ENCODE measurements at places on chromosomes 7 and 10.

GRCh38 chr7:44220358-44221112, 19.8 kb downstream of the YKT6 start:
- DNase-seq: no peak

GRCh38 chr10:90589825-90590224, 268.0 kb downstream of the HTR7 start:
- DNase-seq: no peak

DNA sequence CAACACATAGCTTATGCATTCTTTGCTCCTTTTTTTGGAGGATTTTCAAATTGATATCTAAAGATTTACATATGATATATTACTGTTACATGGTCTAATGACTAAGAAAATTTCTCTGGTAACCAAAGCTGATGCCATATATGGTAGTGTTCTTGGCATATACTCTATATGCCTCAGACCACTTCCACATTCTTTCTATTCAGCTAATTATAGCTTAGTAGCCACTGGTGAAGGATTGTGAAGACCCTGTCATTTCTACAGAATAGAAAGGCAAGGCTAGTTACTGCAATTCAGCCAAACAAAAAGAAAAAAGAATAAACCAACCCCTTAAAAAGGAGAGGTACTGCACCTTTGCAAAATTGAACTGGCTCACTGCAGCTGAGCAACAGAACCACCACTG, 3.7 kb downstream of the PURB start:
- no peak for DNase-seq

GRCh38 chr7:1054861-1055450, 10.6 kb downstream of the GPR146 start:
- peak; percentile 41 for DNase-seq

- DNase-seq: no peak
Observed at GRCh38 chr10:16737420-16737819, 79.8 kb downstream of the RSU1 start.

GRCh38 chr10:101781984-101782810, 1.0 kb downstream of the NPM3 start:
- DNase-seq: no peak

GRCh38 chr7:21671859-21672258, 129.0 kb downstream of the DNAH11 start:
- DNase-seq: no peak

DNA sequence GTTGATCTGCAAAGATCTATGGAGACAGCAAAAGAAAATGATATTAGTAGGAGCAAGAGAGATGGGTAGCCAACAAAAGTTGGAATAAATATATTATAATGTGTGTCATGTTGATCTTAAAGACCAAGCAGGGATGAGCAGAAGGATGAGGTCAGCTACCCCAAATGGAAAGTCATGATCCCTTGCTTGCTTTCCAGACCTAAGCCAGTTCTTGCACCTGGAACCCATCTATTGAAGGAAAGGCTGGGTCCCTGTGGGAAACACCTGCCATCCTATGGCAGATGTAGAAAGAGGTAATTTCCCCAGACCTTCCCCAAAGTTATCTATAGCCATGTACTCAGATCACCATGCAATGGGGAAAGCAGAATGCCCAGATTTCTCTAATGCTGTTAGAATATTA, 52.5 kb downstream of the LYZL2 start:
- no peak for DNase-seq

GRCh38 chr10:92208736-92209135, 82.1 kb downstream of the CPEB3 start:
- no peak for DNase-seq

GRCh38 chr7:2281541-2281940, 32.7 kb downstream of the SNX8 start:
- DNase-seq: no peak

DNA sequence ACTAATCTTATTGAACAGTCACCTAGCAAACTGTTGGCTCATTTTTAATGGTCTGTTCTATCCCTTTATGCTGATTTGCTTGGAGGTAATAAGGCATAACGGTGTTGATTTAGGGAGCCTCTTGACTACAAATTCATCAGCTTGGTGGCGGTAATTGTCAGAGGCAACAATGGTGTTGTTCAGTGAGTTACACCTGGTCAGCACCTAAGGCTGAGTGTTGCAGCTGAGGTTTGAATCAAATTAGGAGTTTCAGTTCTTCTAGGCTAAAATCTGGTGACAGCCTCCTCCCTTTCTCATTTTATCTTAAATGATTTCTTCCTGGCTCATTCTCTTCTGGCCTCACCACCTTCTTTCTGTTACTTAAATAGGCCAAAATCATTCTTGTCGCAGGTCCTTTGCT, 42.3 kb upstream of the SP8 start:
- no peak for DNase-seq

GRCh38 chr7:20220921-20221547, 3.9 kb upstream of the MACC1 start:
- DNase-seq: no peak

DNA sequence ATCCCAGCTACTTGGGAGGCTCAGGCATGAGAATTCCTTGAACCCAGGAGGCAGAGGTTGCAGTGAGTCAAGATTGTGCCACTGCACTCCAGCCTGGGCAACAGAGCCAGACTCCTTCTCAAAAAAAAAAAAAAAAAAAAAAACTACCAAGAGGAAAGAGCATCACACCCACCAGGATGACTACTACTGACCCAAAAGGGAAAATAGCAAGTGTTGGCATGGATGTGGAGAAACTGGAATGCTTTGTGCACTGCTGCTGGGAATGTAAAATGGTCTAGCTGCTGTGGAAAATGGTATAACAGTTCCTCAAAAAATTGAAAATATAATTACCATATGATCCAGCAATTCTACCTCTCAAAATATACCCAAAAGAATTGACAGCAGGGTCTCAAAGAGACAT, 7.7 kb upstream of the TIAL1 start:
- no peak for DNase-seq

GRCh38 chr10:94424714-94425337, 22.5 kb downstream of the TBC1D12 start:
- DNase-seq: no peak

DNA sequence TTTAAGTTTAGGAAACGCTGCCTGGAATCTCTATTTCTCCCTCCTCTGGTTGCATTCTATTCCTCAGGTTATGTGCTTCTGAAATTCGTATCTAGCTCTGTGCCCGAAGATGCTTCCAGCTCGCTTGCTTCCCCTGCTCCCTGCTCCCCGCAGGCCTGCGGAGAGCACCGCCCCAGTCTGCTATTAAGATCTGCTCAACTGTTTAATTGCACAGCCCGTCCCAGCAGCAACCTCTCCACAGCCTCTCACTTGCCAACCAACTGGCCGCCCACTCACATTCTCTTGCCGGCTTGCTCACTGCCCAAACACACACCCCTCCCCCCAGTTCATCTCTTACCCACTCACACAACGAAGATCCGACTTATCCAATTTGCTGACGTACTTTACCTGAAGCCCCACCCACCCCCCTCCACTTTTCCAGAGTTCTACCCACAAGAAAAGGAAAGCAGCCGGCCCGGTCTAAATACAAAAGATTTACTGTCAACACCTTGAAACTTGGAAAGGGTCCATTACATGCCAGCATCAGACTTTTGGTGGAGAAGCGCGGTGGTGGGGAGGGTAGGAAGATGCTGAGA, 167.3 kb upstream of the KLF14 start:
- no peak for DNase-seq

GRCh38 chr10:26887611-26888215, 27.0 kb upstream of the ABI1 start:
- DNase-seq: no peak

Measured in DND-41 (cell line).